ENCODE measurements at places on chromosomes 6 and 20.

DNA sequence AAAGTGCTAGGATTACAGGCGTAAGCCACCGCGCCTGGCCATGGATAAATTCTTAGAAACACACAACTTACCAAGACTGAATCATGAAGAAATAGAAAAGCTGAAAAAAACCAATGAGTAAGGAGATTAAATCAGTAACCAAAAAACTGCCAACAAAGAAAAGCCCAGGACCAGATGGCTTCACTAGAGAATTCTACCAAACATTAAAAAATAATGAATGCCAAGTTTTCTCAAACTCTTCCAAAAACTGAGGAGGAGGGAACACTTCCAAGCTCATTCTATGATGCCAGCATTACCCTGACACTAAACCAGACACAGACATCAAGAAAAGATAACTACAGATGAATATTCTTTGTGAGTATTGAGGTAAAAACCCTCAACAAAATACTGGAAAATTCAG is 44.3 kb downstream of the USP49 start:
- no peak for DNase-seq

- peak; percentile 42 for DNase-seq
Measured at GRCh38 chr6:122789182-122790027, at the start of gene SMPDL3A. Gene SMPDL3A, plus strand, starts transcription at chr6:122789258. Its CDS starts 89 bp downstream, at chr6:122789347.

DNA sequence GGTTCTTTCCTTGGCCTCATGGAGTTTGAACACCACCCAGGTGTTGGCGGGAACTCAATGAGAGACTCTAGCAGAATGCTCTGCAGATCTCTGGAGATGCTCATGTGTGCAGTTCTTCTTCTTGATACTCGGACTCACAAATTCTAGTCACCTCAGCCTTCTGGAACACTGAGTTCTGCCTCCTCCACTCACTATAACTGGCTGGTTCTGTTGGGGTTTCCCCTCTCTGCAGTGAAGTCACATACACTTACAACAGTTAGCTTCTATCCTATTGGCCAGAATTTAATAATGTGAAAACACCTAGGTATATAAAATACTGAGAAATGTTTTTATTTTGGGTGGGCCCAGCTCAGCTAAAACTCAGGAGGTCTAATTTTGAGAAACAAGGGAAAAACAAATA is 109.6 kb upstream of the HIVEP1 start:
- no peak for DNase-seq

GRCh38 chr6:90383196-90383822 is 86.7 kb upstream of the BACH2 start:
- DNase-seq = no peak

DNA sequence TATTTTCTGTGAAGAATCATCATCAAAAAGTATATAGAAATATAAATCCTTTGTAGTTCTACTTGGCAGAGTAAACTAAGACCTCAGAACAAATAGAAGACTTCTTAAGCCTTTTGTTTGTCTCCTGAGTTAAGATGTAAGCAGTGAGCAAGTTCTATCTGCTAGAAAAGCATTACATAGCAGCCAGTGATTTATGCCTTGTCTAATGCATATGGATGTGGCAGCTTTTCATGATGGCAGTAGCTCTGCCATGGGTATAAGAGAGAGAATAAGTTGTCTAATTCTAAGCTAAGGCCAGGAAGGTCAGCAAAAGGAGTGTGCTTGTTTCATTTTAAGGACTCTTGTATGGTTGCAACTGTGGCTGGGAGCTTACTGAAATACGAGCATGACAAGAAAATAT is 920.2 kb downstream of the GRIK2 start:
- DNase-seq = no peak

DNA sequence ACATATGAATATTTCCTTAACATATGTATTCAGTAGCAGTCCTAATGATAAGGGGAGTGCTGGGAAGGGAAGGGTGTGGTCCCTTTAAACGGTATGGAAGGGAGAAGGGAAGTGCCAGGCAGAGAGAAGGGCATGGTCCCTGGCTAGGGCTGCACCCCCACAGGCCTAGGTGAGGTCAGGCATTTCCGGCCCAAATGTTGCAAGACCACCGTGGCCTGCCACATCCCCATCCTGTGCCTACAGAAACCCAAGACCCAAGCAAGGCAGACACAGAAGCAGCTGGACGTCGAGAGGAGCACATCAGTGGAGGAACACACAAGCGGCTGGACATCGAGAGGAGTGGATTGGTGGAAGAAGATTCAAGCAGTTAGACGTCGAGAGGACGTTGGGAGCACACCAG is 5.9 kb downstream of the RRAGD start:
- no peak for DNase-seq

DNA sequence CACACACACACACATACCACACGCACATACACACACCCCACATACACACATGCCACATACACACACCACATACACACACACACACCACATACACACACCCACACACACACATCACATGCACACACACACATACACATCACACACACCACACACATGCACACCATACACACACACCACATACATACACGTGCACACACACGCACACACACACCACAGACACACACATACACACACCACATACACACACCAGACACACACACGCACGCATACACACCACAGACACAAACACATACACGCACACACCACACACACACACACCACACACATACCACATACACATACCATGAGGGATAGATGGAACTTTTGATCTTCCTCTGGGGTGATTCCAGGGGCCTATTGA is 90.2 kb downstream of the DLGAP4 start:
- no peak for DNase-seq

DNA sequence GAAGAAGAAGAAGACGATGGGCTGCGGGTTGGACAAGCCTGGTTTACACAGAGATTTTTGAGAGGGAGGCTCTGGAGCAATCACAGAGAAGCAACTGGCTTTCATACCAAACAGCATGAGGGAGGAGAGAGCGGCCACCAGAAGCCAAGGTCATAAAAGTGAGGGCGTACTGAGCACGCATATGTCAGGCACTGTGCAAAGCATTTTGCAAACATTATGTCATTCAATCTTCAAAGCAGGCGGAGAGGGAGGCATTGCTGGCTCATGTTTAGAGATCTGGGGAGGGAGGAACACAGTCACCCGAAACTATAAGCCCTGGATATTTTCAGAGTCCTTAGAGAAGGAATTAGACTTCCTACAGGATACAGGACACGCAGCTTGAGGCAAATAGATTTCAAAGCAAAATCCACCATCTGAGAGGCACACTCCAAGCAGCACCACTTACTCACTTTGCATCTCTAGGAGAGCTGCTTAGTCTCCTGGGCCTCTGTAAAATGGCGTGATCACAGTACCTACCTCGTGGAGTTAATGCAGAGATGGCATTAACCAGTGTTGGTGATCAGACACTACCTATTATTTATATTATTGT is 24.6 kb downstream of the RAMACL start:
- no peak for DNase-seq

DNA sequence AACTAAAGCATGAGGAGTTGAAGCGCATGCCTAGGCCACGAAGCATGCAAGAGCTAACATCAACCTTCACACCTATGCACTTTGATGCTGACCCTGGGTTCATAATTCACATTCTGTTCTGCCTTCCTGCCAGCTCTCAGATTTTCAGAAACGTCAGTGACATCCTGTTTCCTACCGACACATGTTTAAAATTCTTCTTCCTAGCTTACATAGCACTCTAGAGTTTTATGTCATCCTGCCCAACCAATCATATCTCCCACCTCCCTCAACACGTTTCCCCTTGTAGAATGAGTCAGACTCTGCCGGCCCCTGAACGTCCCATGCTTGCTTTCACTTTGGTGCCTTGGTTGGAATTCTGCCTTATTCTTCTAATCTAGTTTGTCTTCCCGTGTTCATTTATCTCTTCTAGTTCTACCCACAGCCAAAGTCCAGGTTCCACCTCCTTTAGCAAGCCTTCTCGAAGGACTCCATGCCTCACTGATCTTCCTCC is 97.2 kb upstream of the MAP7 start:
- no peak for DNase-seq

GRCh38 chr20:54137115-54137514 is 36.7 kb downstream of the CYP24A1 start:
- DNase-seq = no peak

GRCh38 chr20:38034961-38035360 is 1.4 kb downstream of the RPRD1B start:
- DNase-seq = no peak

- DNase-seq = peak; percentile 7
Measured at GRCh38 chr6:21003780-21004541, 469.7 kb downstream of the CDKAL1 start.

GRCh38 chr6:13116155-13116554 is 212.2 kb downstream of the TBC1D7 start:
- DNase-seq = no peak

GRCh38 chr6:149170564-149171452 is 146.7 kb upstream of the TAB2 start:
- DNase-seq = no peak

DNA sequence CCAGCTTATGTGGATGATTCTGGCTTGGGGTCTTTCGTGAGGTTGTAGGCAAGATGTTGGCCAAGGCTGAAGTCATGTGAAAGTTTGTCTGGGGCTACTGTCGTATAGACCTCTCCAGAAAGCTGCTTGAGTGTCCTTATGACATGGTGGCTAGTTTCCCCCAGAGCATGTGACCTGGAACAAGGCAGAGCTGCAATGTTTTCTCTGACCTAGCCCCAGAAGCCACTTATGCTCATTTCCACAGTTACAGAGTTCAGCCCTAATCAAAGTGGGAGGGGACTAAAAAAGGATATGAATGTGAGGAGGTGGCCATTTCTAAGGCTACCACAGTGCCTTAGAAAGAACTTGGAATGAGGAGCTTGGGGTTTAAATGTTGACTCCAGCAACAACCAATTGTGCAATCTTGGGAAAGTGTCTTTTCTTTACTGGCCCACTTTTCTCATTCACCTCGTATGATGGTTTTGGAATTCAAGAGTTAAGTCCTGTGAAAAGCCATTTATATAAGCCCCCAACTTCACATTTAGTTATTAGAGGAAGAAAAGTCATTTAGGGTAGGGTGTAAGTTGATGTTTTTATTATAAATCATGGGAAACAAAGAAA is 5.9 kb upstream of the ASXL1 start:
- DNase-seq = no peak

DNA sequence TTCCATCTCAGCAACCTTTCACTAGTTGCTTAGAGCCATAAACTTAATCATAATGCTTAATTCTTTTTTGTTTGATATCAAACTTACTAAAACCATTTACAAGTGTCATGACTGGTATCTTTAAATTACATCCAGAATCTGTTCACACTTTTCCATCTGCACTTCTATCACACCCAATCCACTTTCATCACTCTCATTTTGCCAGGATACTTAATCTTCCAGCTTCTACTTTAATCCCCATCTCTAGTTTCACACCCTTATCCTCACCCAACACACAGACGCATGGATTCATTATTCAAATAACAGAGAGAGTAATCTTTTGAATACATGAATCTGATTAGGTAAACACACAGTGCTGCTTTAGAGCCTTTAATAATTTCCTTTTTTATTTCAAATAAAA is 828.4 kb downstream of the HACE1 start:
- no peak for DNase-seq

DNA sequence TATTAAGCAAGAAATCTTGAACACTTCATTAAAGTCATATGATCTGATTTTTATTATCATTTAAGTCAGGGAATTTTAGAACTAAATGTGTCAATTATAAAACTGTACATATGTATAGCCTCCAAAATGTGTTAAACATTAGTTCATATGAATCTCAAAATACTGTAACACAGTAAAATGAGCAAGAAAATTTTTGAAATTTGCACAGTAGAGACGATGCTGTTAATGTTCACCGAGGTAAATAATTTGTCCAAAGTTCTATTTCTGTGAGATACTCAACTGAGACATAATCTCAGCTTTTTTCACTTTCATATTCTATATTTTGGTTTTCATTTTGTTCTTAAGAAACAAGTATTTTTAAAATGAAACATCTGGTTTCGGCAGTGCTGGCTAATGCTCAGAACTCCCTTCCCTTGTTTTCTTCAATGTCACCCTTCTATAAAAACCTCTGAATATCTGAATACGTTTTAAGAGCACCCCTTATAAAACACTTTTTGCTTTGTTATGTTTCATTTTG is 353.1 kb downstream of the LAMA2 start:
- DNase-seq = no peak

DNA sequence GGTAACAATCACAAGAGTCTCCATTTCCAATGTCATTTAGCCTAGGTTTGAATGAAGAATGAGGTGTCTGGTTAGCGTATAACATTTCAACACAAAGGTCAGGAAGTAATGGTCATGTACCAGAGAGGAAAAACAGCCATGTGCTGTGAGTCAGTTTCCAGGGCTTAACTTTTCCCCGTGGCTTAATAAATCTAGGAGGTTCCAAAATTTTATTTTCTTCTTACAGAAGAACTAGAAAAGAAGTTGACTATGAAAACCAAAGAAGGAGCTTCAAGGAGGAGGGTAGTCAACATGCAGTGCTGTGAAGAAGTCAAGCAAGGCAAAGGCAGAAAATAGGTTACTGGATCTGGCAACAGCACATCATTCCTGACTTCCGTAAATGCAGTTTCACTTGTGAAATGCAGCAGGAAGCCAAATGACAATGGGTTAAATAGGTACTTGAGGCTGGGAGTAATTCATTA is 8.4 kb upstream of the GABRR2 start:
- no peak for DNase-seq

DNA sequence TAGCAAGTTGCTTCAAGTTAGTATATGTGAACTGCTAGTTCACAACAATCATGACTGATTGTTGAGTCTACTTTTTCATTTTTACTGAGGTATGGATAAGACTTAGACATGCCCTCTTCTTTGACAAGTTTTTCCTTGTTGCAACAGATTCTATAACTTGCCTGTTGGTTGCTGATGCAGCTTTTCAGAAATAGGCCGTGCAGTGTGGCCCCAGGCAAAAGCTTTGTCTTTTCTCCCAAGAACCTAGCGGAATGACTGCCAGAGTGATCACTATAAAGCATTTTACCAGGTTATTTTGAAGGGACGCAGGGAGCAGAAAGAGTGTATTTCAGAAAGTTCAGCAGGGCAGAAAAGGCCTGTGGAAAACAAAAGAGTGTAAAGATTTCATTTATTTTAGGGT is 16.0 kb downstream of the HECA start:
- no peak for DNase-seq

DNA sequence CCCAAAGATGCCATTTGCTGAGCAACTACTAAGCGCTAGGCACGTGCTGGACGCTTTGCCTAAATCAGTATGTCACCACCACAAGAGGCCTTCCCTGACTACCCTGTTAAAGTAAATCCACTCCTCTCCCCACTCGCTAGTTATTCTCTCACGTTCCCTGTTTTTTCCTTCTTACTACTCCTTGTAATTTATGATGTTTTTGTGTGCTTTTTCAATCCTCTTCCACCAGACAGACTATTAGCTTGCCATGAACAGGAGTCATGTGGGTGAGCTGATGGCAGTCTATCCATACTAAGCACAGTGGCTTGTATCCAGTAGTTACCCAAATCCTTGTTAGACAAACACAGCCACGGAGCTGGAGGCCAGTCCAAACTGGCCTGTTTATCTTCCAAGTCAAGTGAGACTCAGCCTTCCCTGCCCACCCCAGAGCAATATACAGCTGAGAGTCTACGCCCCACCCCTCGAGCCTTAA is 41.2 kb downstream of the C6orf132 start:
- DNase-seq = no peak

- DNase-seq = no peak
Measured at GRCh38 chr6:9834233-9834632, 580.6 kb downstream of the TFAP2A start.

- no peak for DNase-seq
Measured at GRCh38 chr6:111096246-111096645, 8.9 kb downstream of the SLC16A10 start.

- DNase-seq = no peak
Measured at GRCh38 chr6:35381132-35381531, 38.8 kb downstream of the PPARD start.

GRCh38 chr6:91447081-91447480 is 860.2 kb upstream of the MAP3K7 start:
- DNase-seq = no peak
